ENCODE measurements at places on chromosomes 5 and 9. TPM values are rescaled to one million over a fixed set of nuclear protein-coding genes. Genes with fewer than 3 reads are reported as not detected.

DNA sequence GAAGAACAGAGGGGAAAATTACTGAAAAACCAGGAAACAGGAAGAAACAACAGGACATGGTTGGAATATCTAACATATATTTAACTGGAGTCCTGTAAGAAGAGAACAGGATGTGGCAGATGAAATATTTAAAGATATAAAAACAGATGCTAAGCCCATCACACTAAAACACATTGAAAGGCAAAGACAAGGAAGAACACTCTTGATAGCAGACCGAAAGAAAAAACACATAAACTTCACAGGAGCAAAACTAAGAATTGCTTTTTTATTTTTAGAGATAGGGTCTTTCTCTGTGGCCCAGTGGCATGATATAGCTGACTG is 324.4 kb upstream of the ARRDC3 start:
- no peak for DNase-seq

GRCh38 chr9:94783102-94783682 is 56.7 kb downstream of the AOPEP start:
- DNase-seq, result peak; percentile 80

ACTBL2 gene
- total RNA-seq, result not detected

SOHLH1 gene
- not detected for total RNA-seq

GRCh38 chr5:76477061-76477460 is 74.0 kb downstream of the IQGAP2 start:
- no peak for DNase-seq

FGF10 gene
- 3.7 TPM for total RNA-seq

GRCh38 chr5:108046955-108047670 is 334.8 kb downstream of the FBXL17 start:
- DNase-seq, result no peak

LMAN2 gene
- 69.0 TPM for total RNA-seq

GRCh38 chr5:44809215-44809955 is 638 bp downstream of the MRPS30 start:
- peak; percentile 20 for DNase-seq

CD72 gene
- total RNA-seq, result 1.3 TPM

DNA sequence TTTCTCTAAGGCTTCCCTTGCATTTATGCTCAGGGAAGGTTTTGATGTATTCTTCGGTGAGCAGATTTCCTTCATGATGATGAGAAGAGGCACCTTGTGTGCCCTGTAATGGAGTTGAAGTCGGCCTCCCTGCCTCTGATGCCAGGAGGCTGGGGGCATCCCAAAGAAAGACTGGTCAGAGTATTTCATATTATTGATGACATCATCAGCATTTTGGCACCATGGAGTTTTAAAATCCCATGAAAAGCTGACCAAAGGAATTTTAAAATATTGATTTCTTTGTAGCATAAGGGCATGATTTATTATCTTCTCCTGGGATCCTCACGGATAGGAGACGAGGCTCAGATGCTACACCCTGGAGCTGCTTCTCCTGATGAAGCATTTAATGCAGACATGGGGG is 231.2 kb upstream of the IRX1 start:
- DNase-seq, result no peak

DNA sequence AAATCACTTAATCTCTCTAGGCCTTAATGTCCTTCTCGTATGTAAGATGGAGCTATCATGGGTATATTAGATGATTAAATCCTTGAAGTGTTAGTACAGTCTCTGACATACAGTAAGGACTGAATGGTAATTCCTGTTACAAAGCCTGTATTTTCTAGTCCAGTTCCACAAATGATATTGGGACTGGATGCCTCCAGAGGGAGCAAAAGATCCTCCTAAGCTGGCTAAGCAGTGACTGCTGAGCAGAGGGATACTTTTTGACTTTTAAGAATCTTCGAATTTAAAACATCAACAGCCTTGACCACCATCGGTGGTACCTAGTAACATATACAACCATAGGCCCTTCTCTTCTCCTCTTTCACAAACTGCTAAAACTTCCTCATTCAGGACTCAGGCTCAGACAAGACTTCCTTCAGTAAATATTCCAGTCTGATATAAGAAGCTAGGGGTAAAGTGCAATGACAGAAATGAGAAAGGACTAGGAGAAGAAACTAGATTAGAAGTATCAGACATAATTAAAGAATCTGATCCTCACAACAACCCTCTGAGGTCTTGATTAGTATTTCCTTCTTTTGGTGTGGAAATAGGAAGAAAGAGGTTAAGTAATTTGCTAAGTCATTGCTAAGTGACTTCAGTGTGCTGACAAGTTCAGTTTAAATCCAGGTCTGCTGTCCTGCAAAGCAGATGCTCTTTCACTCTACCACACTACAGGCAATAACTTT is 13.9 kb downstream of the PTAR1 start:
- no peak for DNase-seq

SPINK6 gene
- not detected for total RNA-seq

DNA sequence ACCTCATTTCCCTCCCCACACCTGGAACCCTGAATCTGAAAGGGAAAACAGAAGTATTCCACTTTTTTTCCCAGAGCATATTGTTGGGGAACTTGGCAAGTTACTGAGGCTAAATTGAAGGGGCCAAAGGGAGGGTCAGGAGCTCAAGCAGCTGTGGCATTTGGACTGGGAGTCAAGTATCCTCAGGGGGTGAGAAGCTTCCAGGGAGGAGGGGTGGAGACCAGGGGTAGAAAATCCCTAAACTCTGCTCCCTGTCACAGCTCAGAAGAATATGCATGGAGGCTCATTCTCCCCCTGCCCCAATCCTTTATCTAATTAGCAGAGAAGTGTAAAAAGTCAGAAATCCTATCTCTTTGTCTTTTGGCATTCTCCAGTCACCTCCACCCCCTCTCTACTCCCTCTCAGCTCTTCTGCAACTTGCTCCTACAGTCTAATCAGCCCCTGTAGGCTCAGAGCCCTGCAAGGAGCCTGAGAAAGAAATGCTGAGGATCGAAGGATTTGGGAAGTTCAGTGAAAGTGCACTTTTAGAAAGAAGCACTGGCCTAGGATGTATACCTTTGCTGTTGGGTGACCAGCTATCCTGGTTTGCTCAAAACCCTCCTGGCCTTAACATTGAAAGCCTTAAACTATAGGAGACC is 5.7 kb upstream of the WNT8A start:
- DNase-seq, result no peak

PGM5 gene
- total RNA-seq, result 16.2 TPM

DNA sequence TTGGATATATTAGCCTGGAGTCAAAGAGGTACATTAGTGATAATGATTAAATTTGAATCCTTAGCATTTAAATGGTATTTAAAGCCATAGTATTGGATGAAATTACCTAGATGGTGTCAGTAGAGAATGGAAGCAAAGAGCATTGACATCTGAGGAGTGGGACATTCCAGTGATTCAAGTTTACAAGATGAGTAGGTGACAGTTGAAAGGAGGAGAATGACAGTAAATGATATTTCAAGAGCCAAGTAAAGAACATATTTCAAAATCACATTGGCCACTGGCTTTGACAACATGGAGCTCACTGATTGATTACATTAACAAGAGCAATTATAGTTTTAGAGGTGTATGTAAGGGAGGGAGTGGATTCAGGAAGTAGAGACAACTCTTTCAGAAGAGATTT is 93.9 kb upstream of the MEF2C start:
- DNase-seq, result no peak

- DNase-seq, result peak; percentile 8
These were observed at the start of gene SEMA5A for GRCh38 chr5:9545992-9546851. SEMA5A (minus strand) TSS chr5:9546075; CDS start chr5:9379946, 166,129 bp downstream.

DNA sequence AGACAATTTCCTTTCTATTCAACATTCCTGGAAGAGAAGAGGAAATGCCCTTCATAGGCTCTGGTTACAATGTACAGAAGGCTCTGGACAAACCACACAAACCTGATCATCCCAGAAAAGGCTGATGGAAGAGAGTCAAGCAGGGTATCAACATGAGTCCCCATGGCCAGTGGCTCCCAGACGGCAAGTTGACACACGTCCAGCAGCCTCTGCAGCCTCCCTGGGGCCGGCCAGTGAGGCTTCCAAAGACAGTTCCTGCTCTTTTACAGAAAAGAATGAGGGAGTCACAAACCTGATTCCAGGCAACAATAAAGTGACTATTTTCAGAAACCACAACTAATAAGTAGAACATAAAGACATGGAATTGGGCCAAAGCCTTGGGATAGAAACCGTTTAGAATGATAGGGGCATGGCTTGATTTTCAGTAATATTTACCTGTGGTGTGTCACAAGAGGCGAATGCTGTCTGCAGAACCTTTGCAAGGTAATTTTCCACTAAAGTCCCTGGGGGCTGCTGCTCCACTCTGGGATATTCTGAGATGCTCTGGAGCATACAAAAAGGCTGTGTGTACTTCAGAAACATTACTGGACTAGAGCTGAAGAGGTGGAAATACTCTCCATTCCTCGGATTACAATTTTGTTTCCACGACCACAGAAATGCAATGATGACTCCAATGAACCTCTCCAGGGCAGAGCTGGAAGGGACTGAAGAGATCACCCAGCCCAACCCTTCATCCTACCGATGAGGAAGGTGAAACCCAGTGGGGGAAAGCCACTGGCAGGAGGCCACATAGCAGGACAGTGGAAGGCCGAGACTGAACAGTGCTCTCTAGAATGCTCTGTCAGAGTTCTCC is 10.4 kb downstream of the MED27 start:
- no peak for DNase-seq

SLC4A9 gene
- 0.45 TPM for total RNA-seq

GFI1B gene
- total RNA-seq, result 0.09 TPM

DNA sequence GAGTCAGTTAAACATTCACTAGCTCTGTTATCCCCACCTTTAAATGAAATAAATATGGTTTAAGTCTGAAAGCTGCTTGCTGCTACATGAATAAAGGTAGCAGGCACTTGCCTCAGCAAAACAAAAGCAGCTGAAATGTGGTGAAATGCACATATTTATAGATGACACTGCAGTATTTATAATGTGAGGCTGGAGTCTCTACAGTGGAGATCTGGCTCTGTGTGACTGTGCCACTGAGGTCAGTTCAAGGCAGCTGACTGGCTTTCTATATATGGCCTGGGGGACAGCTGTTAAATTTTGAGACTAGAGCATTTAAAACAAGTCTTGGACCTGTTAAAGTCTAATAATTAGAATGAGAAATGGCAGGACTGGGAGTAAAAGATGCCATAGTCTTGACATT is 859.6 kb upstream of the SEMA6A start:
- DNase-seq, result no peak

- DNase-seq, result no peak
These were observed 158.1 kb downstream of the SLC24A2 start for GRCh38 chr9:19630760-19631159.

DNA sequence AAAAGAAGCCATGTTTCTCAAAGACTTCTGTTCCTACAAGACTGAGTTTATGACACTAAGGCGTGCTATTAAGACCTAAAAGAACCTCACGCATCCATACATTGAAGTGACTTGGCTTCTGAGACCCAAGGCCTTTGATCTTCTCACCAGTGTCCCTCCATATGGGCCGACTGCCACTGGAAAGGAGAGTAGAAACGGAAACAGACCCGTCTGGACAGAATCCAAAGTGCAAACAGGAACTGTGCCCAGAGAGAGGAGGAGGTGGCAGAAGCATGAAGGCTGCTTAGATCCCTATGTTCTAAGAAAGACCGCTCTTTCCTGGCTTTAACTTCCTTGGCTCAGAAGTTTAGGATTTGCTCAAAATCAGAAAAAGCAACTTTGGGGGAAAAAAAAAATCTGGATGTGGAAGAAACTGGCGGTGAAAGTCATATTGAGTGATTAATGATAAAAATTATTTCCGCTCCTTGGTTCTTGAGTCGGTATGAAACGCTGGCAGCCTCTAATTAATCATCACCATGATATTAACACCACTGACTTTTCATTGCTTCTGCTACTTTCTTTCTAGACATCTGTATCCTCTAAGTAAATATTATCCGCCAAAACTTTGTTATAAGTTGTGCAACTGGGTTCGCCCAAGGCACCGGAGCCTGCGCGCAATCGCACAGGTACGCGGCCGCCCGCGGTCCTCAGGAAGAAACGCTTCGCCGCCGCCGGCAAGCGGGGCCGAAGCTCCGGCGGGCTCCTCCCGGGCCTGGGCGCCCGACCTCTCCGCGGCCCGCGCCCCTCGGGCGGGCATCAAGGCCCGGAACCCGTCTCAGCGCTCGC is 726 bp downstream of the DAP start:
- no peak for DNase-seq

DNA sequence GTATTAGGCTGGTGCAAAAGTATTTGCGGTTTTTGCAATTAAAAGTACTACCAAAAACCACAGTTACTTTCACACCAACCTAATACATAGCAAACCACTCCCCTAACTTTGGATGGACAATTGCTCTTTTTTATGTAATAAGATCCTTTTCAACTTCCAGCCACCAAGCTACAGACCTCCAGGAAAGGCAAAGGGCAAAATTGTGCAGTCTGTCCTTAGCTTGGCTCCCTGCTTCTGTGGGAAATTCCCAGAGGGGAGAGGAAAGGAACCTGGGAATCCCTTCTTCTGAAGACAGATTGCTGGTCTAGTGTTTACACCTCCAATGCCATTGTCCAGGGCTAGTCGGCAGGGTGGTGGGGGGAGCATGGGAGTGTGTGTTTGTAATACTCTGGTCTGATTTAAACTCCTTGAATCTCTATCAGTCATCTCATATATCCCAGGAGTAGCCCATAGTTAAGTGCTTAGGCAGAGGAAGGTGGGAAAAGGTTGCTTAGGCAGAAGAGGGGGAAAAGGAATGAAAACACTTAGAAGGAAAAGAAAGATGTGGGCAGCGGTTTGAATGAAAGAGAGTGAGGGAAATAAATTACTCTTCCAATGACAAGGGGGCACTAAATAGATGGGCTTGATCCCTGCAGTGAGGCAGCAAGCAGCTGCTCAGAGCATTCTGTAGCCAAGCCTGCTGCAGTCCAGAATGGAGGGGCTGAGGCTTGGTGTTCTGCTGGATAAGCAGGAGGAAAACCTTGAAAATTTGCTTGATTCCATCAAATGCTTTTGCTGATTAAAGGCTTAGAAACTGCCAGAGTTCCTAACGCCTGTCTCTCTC is 86.9 kb upstream of the MAP1B start:
- no peak for DNase-seq

GRCh38 chr9:126643945-126644527 is 30.3 kb downstream of the LMX1B start:
- DNase-seq, result no peak

GRCh38 chr9:126615245-126615790 is 1.6 kb downstream of the LMX1B start:
- no peak for DNase-seq

DNA sequence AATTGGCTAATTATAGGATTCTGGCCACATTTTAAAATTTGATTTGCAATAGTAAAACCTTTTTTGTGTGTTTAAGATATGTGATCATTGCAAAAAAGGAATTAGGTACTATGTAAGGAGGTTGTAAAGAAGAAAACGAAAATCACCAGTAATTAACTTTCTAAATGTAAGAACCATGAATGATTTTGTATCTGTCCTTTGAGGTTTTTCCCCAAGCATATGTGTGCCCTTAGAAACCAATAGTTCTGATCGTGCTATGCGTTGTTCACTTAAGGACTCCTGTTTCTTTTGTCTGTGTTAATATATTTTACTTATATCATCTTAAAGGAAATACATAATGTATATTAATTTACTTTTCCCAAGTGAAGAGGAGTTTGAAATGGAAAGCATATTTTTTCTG is 410.2 kb downstream of the PSAT1 start:
- DNase-seq, result no peak

Measured in cerebellum (tissue), 4 donors.